ENCODE measurements at places on chromosomes 7 and 10.

GRCh38 chr10:52664629-52665028, 108.0 kb downstream of the MBL2 start:
- DNase-seq, result no peak

DNA sequence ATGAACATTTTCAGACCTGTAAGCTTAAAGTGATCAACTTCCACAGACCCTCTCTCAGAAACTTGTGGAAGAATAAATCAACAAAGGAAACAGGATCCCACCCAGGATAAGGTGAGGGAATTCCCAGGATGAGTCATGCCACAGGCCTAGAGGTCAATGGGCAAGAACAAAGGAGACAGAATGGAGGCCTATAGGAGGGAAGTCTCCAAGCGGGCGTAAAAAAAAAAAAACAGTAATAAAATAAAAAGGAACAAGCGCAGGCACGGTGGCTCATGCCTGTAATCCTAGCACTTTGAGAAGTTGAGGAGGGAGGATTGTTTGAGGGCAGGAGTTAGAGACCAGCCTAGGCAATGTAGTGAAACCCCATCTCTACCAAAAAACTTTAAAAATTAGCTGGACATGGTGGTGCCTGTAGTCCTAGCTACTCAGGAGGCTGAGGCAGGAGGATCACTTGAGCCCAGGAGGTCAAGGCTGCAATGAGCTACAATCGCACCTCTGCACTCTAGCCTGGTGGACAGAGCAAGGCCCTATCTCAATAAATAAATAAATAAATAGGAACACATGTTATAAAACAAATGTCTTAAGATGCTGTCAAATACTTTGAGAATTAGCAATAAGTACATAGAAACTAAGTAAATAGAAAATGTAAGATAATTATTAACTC, 8.4 kb downstream of the SORBS1 start:
- no peak for DNase-seq

DNA sequence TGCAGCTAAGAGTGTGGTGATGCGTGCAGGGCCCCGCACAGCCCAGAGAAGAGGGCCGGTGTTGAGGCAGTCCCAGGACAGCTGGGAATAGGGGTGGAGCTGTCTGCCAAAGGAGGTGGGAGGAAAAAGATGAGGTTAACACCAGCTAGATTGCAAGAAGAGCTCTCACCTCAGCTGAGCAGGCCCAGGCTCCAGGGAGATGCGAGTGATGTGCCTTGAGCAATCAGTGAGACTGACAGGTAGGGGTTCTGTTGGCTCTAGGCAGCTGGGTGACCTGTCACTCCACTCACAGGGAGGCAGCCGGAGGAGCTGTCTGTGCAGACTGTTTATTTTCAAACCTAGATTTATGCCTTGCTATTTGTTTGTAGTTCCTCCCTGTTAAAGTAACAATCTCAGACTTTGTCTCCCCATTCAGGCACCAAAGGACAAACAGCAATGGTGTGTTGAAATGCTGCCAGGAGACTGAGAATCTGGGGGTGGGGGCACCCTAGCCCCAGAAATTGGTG, 205.1 kb upstream of the CXCL12 start:
- no peak for DNase-seq

DNA sequence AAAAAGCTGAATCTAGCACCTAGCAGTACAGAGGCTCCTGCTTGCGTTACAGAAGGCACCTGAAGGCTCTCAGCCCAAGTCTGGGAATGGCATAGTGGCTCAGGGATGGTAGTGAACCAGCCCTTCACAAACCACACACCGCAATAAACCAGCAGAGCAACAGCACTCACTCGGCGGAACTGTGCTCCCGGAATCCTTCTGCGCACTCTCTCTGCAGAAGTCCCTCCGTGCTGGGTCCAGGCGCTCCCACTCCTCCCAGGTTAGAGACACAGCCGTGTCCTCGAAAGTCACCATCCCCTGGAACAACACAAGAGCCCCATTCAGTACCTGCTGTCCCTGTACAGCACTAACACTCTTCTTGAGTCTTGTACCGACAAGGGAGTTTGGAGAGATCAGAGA, 1.5 kb downstream of the ZNF394 start:
- DNase-seq, result no peak

DNA sequence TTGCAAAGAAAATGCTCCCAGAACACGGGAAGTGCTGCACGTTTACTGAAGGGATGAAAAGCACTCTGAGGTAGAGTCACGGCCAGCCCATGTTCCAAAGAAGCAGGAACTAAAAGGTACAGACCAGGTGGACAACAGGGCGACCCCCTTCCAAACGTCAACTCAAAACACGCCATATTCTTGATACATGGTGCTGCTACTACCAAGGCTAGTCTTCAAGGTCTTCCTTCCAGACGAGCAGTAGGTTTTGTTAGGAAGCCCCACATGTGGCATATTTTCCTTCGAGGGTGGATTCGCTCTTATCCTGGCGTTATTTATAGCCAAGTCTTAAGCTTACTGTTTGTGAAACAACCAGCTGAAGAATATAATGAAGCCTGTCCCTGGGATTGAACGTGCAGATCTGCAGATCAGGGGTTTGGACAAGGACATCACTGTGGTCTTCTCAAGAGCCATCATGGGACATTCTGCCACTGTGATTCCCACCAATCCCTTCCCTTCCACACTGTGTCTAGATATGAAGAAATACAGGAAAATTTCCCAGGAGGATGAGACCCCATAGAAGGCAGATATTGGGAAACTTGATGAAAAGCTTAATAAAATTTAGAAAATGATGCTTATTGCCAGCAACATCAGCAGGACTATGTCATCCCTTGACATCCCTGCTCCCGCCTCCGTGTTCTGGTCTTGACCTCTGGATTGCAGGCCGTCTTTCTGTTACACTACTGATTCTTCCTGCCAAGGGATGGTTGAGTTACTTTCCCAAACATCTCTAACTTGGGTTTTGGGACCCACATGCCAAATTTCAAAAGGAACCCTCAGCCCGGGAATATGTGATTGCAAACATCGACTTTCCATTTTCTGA, 734.4 kb downstream of the PARD3 start:
- DNase-seq, result no peak

GRCh38 chr7:137325927-137326326, 17.6 kb downstream of the PTN start:
- no peak for DNase-seq

- no peak for DNase-seq
Measured at GRCh38 chr10:103829278-103829677, 26.1 kb downstream of the SH3PXD2A start.

- no peak for DNase-seq
Measured at GRCh38 chr10:71206911-71207310, 5.5 kb upstream of the UNC5B start.

DNA sequence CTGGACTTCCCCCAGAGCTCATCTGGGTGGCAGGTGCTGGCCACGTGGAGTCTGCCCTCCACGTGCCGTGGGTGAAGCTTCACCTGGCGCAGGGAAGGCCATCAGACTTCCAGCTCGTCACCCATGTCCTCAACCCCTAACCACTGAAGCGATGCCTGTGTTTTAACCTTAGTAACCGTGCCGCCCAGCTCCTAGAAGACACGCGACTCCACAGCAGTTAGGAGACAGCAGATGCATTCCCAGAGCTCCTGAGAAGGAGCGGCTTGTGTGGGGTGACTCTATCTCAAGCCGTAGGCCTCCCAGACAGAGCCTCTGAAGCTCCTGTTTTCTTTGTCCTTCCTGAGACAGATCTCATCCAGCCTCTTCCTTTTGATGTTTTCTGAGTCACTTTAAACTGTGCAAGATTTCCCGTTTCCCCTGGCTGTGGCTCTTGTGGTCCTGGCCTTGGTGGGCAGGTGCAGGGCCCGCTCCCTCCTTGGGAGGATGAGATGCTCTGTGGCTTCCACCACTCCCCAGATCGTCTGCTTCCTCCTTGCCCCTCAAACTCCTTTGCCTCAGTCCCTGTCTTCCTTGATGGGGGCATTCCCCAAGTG, 41.4 kb upstream of the AP5Z1 start:
- DNase-seq, result no peak

DNA sequence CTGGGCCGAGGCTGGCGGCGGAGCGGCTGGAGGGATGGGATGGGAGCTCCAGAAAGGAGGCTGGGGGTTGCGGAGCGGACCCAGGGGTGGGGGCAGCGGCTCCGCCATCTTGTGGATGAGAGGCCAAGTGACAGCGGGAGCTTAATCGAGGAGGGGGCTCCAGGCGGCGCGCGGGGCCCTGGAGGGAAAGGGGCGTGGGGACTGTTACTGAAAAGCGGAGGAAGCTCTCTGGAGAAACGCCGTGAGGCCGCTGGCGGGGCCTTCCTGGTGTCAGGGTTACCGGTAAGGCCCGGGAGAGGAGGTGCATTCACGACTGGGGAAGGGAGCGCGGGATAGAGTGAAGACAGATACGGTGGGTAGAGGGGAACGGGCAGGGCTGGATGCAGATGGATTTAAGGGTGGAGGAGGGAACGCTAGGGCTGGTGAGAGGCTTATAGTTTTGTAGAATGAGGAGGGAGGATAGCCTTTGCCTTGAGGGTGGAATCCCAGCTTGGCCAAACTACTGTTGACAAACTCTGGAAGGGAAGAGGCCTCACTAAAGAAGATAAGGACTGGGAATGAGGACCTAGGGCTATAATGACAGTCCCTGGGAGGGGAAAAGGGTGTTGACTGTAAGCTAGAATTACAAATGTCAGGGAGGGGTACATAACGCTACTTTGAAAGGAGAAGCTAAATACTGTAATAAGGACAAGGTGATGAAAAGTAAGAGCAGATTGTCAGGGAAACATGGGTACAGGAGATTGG, 535 bp downstream of the BTRC start:
- DNase-seq, result peak; percentile 37

- DNase-seq, result no peak
Measured at GRCh38 chr7:25803117-25803887, 348.7 kb upstream of the NFE2L3 start.

DNA sequence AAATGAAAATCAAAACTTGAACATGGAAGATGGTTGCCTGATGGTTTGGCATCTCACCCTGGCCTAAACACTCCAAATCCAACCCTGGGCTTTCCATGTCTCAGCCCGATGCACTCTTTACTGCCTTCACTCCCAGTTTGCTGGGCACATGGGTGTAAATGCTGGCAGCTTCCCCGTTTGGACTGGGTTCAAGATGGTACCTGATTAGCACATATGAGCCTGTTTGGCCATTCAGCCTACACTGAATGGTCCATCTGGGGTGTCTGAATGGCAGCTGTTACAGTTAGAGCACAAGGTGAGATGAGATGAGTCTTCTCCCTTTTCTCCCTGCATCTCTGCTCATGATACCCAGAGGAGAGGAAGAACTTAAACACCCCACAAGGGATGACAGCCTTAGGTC, 37.1 kb downstream of the ATXN7L1 start:
- no peak for DNase-seq

- no peak for DNase-seq
Measured at GRCh38 chr7:28840592-28840995, 117.5 kb downstream of the TRIL start.

DNA sequence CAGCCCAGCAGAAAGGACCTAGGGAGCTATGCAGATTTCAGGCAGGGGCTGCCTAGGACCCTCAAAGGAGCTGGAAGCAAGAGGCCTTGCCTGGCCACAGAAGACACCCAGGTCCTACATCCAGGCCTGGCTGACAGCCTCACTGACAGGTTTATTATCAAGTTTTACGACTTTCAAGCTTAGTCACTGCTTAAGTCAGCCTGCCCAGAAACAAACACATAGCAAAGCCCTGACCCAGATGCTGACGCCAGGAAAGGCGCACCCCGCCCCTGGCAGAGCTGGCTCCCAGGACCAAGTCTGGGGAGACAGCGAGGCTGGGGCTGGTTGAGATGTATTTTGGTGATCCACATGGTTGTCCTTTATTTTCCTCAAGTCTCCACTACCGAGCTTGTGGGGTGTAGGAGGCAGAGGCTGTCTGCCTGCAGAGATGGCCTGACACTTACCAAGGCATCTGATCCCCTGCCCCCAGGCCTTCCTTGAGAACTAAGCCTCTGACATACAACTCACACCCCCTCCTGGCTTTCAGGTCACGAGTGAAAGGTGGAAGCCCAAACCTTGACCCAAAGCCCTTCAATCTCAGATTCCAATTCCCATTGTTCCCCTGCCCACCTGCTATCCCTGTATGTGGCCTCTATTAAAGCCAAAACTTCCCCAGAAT, 80.7 kb upstream of the EMX2 start:
- no peak for DNase-seq

GRCh38 chr7:55073051-55073511, 54.3 kb downstream of the EGFR start:
- DNase-seq, result no peak

GRCh38 chr10:95693071-95693667, 558 bp downstream of the TCTN3 start:
- DNase-seq, result no peak

GRCh38 chr7:100071018-100071723, 10.4 kb downstream of the ZNF3 start:
- DNase-seq, result no peak

- DNase-seq, result no peak
Measured at GRCh38 chr10:97047788-97048187, 138.0 kb downstream of the SLIT1 start.

GRCh38 chr10:90871279-90871765, 452 bp upstream of the RPP30 start:
- peak; percentile 25 for DNase-seq
